ENCODE measurements at places on chromosomes 12 and 14.

DNA sequence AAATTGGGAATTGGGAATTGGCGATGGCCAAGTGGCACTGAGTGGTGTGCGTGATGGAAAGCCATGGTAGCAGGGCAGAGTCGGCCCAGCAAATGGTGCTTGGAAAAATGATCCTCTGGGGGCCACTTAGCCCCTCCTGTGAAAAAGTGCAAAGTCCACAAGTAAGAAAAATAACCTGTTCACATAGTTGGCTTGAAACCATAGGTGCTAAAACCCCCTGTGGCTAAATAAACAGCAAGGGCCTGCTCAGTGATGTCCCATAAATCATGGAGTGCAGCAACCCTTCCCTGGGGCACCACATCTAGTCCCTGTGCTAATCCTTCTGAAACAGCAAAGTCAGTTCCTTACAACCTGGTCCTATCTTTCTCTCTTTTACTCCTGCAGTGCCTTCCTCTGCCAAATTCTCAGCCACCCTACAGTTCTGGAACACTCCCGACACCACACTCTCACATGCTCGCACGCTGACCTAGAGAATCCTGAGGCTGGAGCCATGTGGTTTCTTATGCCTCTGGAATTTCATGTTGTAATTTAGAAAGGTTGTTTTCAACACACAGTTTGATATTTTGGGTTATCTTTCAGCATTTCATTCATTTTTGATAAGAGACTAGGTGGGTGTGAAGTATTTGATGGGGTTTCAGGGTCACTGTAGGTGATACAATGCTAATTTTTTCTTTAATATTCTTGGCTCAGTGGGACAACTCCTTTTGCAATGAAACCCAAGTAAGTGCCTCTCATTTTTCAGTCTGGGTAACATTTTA lies 123.6 kb downstream of the SMOC1 start:
- no peak for DNase-seq

- no peak for DNase-seq
Measured at GRCh38 chr12:12915656-12916055, 24.3 kb downstream of the GPRC5A start.

GRCh38 chr12:66804563-66804974 lies 125.7 kb upstream of the GRIP1 start:
- no peak for DNase-seq

GRCh38 chr12:23585156-23585781 lies 364.2 kb downstream of the SOX5 start:
- no peak for DNase-seq

DNA sequence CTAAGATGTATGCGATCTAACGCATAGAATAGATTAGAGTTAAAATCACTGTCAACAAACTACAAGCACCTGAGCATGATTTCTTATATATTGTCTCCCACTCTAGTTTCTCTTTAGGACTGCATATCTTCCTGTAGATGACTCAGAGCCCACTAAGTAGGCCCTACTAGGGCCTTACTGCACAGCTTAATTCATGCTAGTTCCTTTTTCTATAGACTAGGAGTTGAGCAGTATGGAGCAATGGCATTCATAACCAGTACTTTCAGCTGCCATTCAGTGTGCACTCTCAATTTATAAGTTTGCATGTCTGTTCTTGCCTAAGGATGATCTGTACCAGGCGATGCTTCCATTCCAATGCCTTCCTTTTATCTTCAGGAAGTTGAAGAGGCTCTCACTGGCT lies 103.5 kb downstream of the METTL25 start:
- DNase-seq = no peak

- no peak for DNase-seq
Measured at GRCh38 chr14:26596543-26597061, 1.2 kb downstream of the NOVA1 start.

DNA sequence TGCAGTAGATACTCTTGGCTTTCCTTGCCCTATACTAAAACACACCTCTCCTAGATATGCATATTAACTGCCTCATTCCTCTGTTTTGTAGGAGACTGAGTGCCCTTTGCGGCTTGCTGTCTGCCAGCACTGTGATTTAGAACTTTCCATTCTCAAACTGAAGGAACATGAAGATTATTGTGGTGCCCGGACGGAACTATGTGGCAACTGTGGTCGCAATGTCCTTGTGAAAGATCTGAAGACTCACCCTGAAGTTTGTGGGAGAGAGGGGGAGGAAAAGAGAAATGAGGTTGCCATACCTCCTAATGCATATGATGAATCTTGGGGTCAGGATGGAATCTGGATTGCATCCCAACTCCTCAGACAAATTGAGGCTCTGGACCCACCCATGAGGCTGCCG lies 15.4 kb downstream of the TRAFD1 start:
- DNase-seq = no peak

- DNase-seq = peak; percentile 89
Measured at GRCh38 chr12:990661-991349, at the start of gene ERC1. ERC1 (plus strand) TSS chr12:991223; CDS start chr12:1027904, 36,681 bp downstream.

DNA sequence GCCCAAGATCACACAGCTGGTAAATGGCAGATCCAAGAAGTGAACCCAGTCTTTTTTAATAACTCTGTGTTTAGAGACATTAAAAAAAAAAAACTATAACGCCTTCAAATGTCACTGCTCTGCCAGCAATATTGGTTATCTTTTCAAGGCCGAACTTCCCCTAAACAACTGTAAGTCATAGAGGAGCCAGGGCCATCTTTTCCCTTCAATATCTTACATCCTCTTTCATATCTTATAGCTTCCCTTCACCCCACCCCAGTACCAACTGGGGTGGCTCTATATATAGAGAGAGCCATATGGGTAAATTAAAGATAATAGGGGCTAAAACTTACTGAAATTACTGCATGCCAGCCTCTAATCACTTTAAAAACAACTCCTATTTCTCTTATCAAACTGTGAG lies 100.2 kb downstream of the STAB2 start:
- no peak for DNase-seq

DNA sequence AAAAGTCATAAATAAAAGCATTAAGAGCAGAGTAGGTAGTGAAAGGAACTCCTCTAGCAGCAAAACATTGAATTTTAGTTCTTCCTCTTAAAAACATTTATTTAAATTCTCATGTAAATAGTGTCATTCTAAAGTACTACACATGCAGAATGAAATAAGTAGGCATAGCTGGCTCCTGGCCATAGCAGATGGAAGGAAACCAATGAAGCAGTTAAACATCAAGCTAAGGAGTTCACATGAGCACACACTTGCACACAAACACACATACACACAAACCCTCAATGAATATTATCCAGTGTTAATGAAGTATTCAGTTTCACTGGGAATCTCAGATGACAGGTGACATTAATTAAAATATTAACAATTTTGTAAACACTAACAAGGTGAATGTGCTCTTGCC lies 69.3 kb downstream of the SLC35F4 start:
- no peak for DNase-seq

DNA sequence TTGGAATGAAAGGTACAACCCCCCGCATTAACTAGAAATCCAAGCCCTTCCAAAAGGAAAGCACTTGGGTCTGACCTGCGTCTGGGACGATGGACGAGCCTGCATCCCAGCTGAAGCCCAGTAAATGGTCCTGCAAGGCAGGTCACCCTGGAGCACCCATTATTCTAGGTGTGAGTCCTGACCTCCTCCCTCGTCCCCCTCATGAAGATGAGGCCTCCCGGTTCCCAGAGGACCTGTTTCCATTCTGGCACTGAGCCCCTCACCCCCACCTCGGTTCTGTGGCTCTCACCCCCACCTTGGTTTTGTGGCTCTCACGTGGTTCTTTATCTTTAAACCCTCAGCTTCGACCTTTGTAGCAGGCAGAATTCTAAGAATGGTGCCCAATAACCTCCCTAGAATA lies 7.3 kb downstream of the IFI27 start:
- DNase-seq = no peak

- DNase-seq = no peak
Measured at GRCh38 chr14:95402578-95402977, 82.9 kb upstream of the CLMN start.

GRCh38 chr12:116127859-116128258 lies 149.6 kb downstream of the MED13L start:
- no peak for DNase-seq

DNA sequence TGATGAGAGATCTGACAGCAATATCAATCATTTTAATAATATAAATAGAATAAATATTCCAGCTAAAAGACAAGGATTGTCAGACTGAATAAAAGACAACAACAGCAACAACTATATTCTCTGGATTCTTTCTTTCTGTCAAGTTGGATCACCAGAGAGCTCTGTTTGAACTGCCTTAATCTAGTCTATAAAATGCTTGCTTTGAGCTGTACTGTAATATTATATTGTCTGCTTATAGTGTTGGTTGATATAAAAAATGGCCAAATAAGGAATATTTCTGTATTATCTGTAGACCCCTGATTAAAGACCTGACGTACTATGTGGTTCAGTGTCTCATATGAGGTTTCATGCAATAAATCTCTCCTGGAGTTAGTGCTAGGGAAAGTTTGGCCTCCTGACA lies 46.3 kb upstream of the CSRP2 start:
- no peak for DNase-seq

DNA sequence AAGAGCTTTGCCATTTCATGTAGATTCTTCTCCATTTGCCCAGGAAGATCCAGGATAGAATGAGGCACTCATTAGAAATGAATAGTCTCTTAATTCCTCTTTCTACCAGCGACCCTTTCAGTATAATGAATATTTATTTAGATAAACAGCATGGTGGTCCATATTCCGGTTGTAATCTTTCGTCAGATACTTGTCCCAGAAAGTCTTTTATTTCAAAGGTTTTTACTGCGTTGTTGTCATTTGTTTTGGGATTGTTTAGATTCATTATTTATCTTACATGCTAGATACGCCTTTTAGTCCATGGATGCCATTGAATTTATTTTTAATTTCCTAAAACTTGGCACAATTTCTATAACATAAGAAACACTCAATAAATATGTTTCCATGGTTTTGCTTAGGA lies 139.7 kb upstream of the FLRT2 start:
- no peak for DNase-seq

GRCh38 chr14:42554091-42554490 lies 947.4 kb downstream of the LRFN5 start:
- no peak for DNase-seq

- peak; percentile 86 for DNase-seq
Measured at GRCh38 chr14:23094666-23095195, at the start of gene ACIN1. ACIN1 (minus strand) TSS chr14:23095136; CDS start chr14:23095112, 24 bp downstream.
